ENCODE measurements at places on chromosomes 2 and 18.

- DNase-seq, result no peak
Observed at GRCh38 chr18:56973487-56973886, 173.4 kb upstream of the BOD1L2 start.

- no peak for DNase-seq
Observed at GRCh38 chr2:180413336-180413735, 406.2 kb upstream of the CWC22 start.

DNA sequence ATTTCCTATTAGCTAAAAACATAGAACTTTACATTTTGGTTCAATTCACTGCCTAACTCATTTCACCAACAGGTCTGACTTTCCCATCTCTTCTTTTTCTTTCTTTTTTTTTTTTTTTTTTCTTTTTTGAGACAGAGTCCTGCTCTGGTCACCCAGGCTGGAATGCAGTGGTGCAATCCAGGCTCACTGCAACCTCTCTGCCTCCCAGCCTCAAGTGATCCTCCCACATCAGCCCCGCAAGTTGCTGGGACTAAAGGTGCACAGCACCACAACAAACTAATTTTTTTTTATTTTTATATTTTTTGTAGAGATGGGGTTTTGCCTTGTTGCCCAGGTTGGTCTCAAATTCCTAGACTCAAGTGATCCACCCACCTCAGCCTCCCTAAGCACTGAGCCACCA is 57.8 kb upstream of the HNRNPA3 start:
- DNase-seq, result peak; percentile 33

DNA sequence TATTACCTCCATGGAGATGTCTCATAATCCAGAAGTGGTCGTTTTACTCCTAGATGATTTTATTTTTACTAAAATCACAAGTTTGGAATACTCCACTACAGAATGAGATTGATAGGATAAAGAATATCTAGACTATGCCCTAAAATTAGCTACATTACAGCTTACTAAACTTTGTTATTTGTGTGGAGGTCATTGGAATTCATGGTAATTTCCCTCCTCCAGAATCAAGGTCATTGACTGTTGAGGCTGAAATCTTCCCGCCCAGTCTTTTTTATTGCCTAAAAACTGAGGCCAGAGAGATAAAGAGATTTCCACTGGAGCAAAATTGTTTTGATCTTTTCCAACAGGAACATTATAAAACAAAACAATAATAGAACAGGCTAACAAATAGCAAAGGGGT is 35.0 kb downstream of the ITGB6 start:
- peak; percentile 29 for DNase-seq

DNA sequence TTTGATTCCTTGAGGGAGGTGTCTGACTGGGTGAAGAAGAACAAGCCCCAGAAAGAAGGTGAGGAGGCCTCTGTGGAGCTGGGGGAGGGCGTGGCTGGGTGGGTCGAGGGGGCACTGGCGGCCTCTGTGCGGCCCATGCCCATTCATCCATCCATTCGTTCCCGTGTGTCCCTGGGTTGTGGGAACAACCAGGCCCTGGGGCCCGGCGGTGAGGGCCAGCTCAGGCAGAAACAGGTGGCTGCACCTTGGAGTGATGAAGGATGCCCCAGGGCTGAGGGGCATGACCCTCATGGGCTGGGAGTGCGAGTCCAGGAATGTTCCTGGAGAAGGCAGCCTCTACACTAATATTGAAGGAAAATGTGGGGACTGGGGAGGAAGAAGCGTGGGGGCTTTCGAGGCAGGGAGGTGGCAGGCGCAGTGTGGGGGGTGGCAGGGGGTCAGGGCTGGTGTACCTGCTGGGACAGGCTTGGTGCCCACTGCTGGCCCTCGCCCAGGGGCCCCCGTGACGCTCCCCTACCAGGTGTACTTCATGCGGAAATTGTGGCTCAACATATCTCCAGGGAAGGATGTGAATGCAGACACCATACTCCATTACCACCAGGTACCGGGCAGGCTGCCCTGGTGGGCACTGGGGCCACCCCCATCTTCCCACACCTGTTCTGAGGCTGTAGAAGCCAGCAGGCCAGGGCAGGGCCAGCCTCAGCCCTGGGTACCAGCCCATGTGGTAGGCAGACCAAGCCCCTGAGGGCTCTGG is 11.2 kb upstream of the GPR17 start:
- no peak for DNase-seq

DNA sequence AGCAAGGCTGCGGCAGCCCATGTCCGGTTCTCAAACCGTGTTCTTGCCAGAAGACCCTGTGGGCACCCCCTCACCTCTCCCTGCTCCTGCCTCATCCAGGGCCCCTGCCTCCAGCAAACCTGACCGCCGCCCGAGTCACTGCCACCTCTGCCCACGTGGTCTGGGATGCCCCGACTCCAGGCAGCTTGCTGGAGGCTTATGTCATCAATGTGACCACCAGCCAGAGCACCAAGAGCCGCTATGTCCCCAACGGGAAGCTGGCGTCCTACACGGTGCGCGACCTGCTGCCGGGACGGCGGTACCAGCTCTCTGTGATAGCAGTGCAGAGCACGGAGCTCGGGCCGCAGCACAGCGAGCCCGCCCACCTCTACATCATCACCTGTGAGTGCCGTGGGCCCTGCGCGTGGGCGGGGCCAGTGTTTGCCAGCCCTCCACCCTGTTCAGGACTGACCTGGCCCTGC is 32.2 kb downstream of the MTERF4 start:
- DNase-seq, result no peak

DNA sequence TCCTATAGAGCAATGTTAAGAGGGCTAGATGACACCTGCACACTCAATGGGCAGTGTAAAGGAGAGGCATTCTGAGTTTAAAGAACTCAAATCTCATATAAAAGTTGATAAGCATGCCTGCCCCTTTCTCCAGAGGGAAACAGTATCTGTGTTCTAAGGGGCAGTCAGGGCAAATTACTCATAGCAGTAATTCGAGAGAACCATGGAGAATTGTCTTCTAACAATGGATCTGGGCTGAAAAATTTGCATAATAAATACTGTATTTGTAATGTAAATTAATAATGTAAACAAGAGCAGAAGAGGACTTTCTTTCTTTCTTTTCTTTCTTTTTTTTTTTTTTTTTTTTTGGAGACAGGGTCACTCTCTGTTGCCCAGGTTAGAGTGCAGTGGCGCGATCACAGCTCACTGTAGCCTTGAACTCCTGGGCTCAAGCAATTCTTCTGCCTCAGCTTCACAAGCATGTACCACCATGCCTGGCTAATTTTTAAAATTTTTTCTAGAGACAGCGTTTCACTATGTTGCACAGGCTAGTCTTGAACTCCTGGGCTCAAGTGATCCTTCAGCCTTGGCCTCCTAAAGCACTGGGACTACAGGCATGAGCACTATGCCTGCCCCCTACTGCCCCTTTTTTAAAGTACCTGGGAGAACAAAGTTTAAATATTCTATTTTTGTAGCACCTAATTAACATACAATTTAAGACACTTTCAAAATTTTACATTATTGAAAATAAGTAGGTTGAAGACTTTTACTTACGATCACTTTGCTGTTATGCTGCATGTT is 70.6 kb downstream of the OTX1 start:
- DNase-seq, result no peak

DNA sequence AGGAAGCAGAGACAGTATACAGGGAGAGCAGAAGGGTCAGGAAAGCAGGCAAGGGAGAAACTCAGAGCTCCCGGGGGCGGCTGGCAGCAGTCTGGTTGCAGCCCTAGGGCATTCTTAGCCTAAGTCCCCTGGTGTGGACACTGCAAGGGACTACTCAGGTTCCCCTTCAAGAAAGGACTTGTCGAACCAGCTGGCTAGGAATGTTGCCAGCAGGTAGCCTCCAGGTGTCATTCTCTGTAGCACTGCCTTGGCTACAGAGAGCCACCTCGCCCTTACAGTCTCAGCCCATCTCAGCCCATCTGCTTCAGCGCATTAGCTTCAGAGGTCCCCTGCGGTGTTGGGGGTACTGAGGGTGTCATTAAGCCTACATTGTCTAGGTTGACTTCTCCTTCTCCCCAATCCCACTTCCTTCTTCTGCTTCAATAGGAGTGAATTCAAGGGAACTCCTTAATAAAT is 11.3 kb upstream of the TMSB10 start:
- DNase-seq, result no peak

- no peak for DNase-seq
Observed at GRCh38 chr2:219947575-219947974, 320.1 kb downstream of the SLC4A3 start.

GRCh38 chr2:171178993-171179392 is 18.3 kb upstream of the TLK1 start:
- no peak for DNase-seq

DNA sequence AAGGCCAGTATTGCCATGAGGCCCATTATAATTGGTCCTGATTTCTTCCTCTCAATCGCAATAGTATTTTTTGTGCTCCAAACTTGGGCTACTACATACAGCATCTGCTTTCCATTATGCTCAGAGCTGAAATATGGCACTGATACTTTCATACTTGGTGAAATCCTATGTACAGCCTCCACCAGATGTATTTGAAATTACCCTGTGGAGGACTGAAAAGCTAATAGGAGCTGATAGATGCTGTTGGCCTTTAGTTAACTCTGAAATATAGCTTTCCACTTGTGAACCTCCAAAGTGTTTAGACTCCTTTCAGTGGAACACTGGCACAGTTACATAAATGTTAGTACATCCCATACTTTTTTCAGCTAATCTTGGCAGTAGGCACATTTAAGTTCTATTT is 205.7 kb downstream of the NEDD4L start:
- no peak for DNase-seq

DNA sequence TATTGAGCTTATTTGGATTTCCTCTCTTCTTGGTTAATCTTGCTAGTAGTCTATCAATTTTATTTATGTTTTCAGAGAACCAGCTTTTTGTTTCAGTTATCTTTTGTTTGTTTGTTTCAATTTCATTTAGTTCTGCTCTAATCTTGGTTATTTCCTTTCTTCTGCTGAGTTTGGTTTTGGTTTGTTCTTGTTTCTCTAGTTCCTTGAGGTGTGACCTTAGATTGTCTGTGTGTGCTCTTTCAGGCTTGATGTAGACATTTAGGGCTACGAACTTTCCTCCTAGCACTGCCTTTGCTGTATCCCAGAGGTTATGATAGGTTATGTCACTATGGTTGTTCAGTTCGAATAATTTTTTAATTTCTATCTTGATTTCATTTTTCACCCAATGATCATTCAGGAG is 141.6 kb downstream of the ZNF236 start:
- DNase-seq, result no peak

- DNase-seq, result no peak
Observed at GRCh38 chr2:157377861-157378260, 52.2 kb upstream of the ERMN start.

- DNase-seq, result no peak
Observed at GRCh38 chr2:30450025-30450424, 3.0 kb downstream of the LCLAT1 start.

- DNase-seq, result no peak
Observed at GRCh38 chr18:3456686-3457069, 6.7 kb downstream of the TGIF1 start.

DNA sequence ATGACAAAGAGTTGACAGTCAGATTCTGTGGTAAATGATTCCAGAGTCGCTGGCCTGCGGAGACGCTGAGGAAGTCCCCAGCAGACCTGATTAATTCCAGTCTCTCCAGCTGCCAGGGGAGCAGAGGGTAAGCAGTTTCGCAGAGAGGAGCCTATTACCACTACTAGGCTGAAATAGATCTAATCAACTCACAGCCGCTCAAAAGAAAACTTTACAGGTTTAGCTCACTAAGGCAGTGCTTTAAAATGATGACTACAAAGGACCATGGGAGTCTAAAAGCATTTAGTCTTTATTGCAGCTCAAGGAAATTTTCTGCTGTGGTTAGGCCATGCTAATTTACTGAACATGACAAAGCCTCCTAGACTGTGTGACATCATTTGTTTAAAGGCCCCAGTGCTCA is 445.6 kb upstream of the POU3F3 start:
- DNase-seq, result no peak

DNA sequence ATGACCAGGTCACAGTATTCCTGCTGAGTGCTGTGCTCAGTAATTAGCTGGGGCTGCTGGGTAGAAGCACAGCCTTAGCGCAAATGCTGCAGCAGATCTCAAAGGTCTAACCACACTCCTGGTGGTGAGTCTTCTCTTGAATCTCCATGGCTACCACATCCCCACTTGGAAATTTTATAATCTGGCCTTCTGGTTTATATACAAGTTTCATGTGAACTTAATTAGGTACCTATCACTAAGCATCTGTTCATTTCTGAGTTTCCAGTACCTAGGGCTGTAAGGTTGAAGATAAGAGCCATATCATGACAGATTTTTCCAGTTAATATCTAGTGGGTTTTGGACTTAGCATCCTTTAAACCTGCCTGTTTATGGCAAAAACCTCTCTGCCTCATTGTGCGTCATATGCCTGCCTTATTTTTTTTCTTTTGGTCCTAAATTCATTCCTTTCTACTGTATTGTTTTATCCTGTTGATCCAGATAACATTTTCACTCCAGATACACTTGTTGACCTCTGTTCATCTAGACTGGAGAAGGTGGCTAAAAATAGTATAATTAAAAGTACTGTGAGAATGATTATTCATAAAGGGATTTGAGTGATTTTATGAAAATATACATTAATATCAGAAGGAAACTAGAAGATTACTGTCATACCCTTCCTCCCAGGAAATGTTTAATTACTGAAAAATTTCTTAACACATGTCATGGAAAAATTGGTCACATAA is 168.4 kb upstream of the THUMPD2 start:
- DNase-seq, result no peak

DNA sequence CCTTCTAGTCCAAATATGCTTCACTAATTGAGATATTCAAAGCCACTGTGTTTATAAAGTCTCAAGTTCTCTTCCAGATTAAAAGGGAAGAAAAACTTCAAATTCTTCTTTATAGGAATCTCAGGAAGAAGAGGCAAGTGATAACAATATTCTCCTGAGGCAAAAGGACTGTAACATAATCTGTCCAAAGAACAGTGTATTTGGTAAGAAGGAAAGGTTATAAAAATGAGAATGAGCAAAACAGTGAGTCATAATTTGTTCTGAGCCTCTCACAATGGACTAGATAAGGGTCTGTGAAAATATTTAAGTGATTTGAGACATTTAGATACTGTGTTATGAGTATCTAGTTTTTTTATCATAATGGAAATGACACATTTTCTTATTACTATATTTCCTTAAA is 44.3 kb downstream of the SNRPD1 start:
- DNase-seq, result peak; percentile 78

- peak; percentile 93 for DNase-seq
Observed at GRCh38 chr2:84486441-84487115, 27.5 kb upstream of the SUCLG1 start.

- no peak for DNase-seq
Observed at GRCh38 chr2:237682856-237683670, 55.7 kb downstream of the LRRFIP1 start.

- DNase-seq, result peak; percentile 19
Observed at GRCh38 chr2:66903183-66903582, 468.3 kb downstream of the MEIS1 start.

DNA sequence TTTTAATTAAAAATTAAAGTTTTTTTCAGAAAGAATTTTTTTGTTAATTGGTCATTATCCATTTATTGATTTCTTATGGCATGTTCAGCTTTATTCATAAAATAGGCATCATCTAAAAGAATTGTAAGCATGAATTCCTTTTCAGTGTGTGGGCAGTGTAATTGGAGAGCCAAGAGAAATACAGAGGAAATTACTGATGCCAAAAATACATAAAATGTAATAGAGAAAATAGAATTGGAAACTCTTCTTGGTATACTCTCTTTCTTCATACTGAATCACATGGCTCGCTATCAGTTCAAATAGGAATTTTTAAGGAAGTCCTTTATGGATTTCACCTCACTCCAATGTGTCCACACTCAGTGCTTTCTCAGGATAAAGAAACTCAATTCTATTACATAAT is 663.6 kb upstream of the NRXN1 start:
- DNase-seq, result no peak
